ENCODE measurements at places on chromosomes 1 and 21.

DNA sequence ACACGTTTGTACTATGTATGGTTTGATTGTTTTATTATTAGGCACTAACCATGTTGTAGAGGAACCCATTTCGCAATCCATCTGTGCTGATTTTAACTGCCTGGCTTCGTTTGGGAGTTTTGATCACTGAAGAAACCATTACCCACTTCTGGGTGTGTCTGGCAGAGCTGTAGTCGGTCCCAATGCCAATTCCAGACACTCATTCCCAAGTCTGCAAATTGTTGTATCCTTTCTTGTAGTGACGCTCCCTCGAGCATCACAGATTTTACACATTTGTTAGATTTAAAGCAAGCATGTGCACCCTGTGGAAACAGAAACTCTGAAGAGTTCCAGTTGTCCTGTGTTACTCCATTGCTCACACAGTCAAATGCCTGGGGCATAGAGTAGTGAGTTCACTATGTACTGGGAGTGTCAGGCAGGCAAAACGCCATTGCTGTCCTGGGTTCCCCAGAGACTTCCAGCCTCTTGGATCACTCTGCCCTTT is 31.0 kb upstream of the EFCAB14 start:
- DNase-seq = no peak

DNA sequence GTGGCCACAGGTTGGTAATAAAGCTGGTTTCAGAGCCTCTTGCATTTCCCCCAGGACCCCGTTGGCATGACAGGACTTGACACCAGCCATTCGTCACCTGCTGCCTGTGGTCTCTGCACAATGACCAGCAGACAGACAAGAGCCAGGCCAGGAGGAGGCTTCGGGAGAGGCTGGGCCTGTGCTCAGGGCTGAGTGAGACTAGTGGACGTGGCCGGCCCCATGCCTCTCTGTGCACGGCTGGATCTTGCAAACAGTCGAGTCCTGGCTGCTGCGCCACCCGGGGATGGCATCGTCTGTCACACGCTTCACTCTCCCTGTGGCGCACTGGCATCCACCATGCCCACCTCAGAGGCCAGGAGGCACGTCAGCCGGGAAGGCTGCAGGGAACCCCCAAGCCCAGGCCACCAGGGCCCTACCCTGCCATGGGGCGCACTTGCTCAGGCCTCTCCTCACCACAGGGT is 177.4 kb upstream of the ARHGEF16 start:
- DNase-seq = no peak

- DNase-seq = no peak
These were observed 43.8 kb downstream of the FAM78B start for GRCh38 chr1:166122873-166123466.

GRCh38 chr21:25425156-25425555 is 182.1 kb downstream of the MRPL39 start:
- DNase-seq = no peak
